ENCODE measurements at places on chromosomes 2 and 18. TPM values are rescaled to one million over a fixed set of nuclear protein-coding genes. Genes with fewer than 3 reads are reported as not detected.

STON1 gene
- polyA plus RNA-seq, result 3.0 TPM

ITGB6 gene
- not detected for polyA plus RNA-seq

DNA sequence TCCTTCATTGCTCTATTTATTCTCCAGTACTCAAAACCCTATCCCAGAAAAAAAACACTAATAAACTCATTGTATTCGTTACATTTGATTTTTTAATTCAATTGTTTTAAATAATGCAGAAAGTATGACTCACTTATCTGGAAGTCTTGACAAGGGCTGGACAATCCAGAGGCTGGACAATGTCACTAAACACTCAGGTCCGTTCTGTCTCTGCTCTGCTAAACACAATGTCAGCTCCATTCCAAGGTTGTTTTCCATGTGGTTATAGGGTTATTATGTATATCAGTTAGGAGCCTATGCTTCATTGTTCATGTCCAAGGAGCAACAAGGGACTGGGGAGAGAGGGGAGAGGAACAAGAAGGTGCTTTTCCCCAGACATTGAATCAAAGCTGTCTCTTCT is 125.5 kb downstream of the IRS1 start:
- peak; percentile 33 for DNase-seq
- H3K27ac ChIP-seq, result 0 out of 2 replicates have a peak overlapping the region, but pooled peaks have one; percentile 39
- no peaks in the 10 kb centered on the region for H3K27me3 ChIP-seq
- no peak overlapping the region for H3K4me3 ChIP-seq
- H3K36me3 ChIP-seq, result no peaks in the 10 kb centered on the region
- H3K4me1 ChIP-seq, result peaks cover 17% of the 10 kb centered on the region

DNA sequence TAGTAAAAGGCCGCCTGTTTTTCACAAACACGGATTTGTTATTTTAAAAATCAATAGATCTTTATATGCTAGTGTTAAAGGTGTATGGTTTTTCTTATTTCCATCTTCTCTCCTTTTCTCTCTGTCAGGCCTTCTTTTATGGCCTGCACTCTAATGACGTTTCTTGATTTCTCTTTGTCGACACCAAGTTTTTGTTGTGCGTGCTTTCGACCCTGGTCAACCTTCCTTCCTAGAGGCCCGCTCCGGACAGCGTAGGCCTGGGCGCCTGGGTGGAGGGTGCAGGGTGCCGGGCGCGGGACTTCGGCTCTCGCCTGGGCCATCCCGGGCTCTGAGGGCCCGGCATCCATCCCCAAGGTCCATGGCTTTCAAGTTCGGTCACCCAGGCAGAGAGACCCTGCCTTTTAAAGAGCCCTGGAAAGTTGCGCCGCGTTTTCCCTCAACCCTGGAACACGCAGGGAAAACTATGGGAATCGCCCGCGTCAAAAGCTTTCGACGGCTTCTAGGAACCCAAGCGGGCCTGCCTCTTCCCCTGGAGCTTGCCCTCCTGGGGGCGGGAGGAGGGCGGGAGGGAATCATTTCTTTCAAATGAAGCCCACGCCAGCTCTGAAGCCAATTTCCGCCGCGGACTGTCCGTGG is 4.1 kb upstream of the SATB2 start:
- no peaks in the 10 kb centered on the region for H3K36me3 ChIP-seq
- no peak for DNase-seq
- H3K27ac ChIP-seq, result no peak overlapping the region
- peaks cover 9% of the 10 kb centered on the region for H3K4me1 ChIP-seq

CTLA4 gene
- not detected for polyA plus RNA-seq

GRCh38 chr2:57444752-57445430 is 601.7 kb upstream of the VRK2 start:
- H3K4me1 ChIP-seq, result no peaks in the 10 kb centered on the region
- H3K4me3 ChIP-seq, result no peak overlapping the region
- H3K27me3 ChIP-seq, result peaks cover 3% of the 10 kb centered on the region

- no peaks in the 10 kb centered on the region for H3K27me3 ChIP-seq
- no peaks in the 10 kb centered on the region for H3K36me3 ChIP-seq
- peaks cover 12% of the 10 kb centered on the region for H3K4me1 ChIP-seq
These were observed 46.8 kb upstream of the GPC1 start for GRCh38 chr2:240388471-240389301.

DNA sequence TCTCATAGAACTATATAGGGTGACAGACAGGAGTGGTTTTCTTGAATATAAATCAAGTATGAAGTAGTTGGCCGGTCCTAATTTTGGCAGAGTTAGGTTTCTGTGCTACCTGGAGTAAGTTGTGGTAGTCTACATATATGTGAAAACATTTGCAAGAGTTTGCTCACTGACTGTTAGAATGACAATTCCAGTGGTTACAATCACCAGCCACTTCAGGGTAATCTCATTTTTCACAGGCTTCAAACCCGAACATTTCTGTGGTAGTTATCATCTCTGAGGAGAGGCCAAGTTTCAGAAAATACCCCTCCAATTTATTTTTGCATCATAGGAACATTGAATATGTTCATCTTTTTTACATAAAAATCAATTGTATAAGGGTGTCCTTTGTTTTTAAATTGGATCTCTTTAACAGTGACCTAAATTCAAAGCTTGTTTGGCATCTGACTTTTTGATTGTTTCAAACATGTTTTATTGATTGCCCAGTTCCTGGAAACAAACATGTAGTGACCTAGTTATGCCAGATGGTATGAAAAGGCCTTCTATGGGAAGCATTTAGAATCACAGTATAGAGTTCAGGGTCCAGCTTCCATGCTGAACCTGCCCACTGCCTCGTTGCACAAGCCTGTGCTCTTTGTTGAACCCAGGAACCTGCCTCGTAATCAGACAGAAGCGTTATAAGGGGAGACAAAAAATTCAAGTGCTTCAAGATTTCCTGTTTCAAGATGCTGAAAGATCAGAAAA is 250.6 kb downstream of the LTBP1 start:
- H3K36me3 ChIP-seq, result peaks cover 11% of the 10 kb centered on the region
- DNase-seq, result no peak
- no peak overlapping the region for H3K27ac ChIP-seq
- H3K4me1 ChIP-seq, result no peaks in the 10 kb centered on the region
- no peak overlapping the region for H3K4me3 ChIP-seq

GRCh38 chr2:48428449-48428848 is 101.5 kb upstream of the STON1 start:
- DNase-seq, result no peak
- H3K4me3 ChIP-seq, result no peak overlapping the region
- H3K27me3 ChIP-seq, result no peaks in the 10 kb centered on the region
- H3K27ac ChIP-seq, result no peak overlapping the region
- peaks cover 4% of the 10 kb centered on the region for H3K4me1 ChIP-seq

DNA sequence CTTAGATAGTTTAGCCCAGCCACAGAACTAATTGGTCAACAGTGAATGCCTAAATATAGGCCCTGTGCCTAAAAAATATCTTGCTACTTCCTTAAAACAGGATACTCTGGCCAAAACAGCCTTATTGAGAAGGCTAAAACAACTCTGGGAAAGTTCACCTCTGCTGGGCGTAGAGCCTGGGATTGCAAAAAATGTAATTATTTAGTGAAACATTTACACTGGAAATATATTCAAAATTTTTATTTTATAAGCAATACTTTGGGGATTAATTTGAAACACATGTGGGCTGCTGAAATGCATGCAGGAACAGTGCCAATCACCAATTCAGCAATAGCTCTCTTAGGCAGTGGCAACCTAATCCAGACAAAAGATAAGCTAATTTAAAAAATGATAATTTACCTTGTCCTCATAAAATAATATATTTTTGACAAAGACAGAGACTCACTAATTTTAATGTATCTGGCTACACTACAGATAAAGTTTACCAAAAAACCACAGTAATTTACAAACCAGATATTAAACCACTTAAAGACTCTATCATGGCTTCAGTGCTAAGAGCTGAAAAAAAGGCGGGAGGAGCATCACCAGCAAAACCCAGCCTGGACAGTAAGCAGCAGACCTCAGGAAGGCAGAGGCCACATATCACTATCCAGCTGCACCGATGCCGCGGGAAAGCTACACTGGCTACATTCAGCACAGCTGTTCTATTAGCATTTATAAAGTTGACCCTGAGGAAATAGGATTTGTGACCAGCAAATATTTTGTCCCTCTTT is 18.5 kb downstream of the TRAK2 start:
- H3K4me1 ChIP-seq, result peaks cover 24% of the 10 kb centered on the region
- no peaks in the 10 kb centered on the region for H3K36me3 ChIP-seq
- H3K4me3 ChIP-seq, result peak overlapping the region; percentile 29
- no peaks in the 10 kb centered on the region for H3K27me3 ChIP-seq

B3GNT7 gene
- not detected for polyA plus RNA-seq

FBXO48 gene
- polyA plus RNA-seq, result 0.67 TPM

DNA sequence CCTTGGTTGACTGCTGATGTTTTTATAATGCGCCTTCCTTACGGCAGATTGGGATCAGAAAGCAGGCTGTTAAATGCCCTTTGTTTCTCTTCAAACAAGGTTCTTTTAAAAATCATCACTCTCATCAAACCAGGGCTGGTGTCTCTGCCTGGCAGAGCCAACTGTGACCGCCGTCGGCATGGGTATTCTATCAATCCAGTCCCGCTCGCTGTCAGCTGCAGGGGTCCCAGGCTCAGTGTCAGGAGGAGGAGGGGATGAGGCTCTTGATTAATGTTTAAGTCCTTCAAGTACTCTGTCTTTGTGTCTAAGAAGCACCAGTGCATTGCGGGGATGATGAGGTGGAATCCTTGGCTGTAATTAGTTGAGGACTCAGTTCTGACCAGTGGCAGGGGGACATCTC is 348.1 kb downstream of the RNF144A start:
- H3K4me1 ChIP-seq, result no peaks in the 10 kb centered on the region
- no peaks in the 10 kb centered on the region for H3K36me3 ChIP-seq
- no peak for DNase-seq
- H3K27me3 ChIP-seq, result peaks cover 25% of the 10 kb centered on the region

- peaks cover 16% of the 10 kb centered on the region for H3K4me1 ChIP-seq
- H3K27ac ChIP-seq, result peak overlapping the region; percentile 36
- H3K4me3 ChIP-seq, result peak overlapping the region; percentile 98
- no peaks in the 10 kb centered on the region for H3K27me3 ChIP-seq
These were observed 376 bp downstream of the NDUFA10 start for GRCh38 chr2:240024766-240025165.

- H3K27me3 ChIP-seq, result no peaks in the 10 kb centered on the region
These were observed 73.5 kb downstream of the LIMS1 start for GRCh38 chr2:108607706-108608301.

SNRNP200 gene
- 40.5 TPM for polyA plus RNA-seq

- no peak for DNase-seq
- no peaks in the 10 kb centered on the region for H3K36me3 ChIP-seq
- no peaks in the 10 kb centered on the region for H3K27me3 ChIP-seq
- H3K27ac ChIP-seq, result no peak overlapping the region
- no peaks in the 10 kb centered on the region for H3K4me1 ChIP-seq
These were observed 20.5 kb upstream of the NYAP2 start for GRCh38 chr2:225378984-225379383.

DNA sequence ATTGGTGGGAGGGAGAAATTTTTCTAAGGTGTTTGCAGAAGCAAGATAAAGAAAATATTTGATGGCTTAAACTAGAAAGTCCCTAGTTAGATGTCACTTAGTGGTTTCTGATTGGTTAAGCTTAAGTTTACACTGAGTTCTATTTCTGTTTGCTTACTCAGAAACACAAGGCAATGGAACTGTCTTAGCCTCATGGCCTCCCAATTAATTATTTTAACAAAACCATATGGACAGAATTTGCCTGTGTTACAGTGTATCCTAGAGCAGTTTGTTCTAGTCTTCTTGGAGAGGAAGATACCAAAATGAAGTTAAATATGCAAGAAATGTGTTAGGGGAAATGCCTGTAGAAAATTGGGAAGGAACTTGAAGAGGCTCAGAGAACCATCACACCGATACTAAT is 4.6 kb upstream of the IMPACT start:
- H3K27me3 ChIP-seq, result no peaks in the 10 kb centered on the region
- no peak for DNase-seq
- no peak overlapping the region for H3K27ac ChIP-seq
- H3K36me3 ChIP-seq, result no peaks in the 10 kb centered on the region

KIAA2012 gene
- polyA plus RNA-seq, result 0.13 TPM

DNA sequence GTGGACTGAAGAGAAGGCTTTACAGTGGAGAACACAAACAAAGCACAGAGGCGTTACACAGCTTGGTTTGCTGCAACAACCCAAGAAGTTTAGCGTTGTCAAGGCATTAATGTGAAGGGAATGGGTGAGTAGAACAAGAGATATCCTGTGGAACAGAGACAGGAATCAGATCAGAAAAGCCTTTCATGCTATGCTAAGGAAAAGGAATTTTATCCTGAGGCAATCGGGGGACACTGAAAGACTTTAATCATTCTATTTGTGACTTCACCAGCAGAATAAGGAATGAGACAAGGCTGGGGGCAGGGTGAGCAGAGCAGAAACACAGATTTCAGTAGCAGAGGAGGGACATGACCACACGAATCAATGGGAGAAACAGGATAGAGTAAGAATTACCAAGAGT is 600.7 kb downstream of the IRS1 start:
- no peaks in the 10 kb centered on the region for H3K4me1 ChIP-seq
- H3K36me3 ChIP-seq, result no peaks in the 10 kb centered on the region
- DNase-seq, result no peak

DPYSL5 gene
- polyA plus RNA-seq, result not detected

FER1L5 gene
- polyA plus RNA-seq, result 0.05 TPM

DNA sequence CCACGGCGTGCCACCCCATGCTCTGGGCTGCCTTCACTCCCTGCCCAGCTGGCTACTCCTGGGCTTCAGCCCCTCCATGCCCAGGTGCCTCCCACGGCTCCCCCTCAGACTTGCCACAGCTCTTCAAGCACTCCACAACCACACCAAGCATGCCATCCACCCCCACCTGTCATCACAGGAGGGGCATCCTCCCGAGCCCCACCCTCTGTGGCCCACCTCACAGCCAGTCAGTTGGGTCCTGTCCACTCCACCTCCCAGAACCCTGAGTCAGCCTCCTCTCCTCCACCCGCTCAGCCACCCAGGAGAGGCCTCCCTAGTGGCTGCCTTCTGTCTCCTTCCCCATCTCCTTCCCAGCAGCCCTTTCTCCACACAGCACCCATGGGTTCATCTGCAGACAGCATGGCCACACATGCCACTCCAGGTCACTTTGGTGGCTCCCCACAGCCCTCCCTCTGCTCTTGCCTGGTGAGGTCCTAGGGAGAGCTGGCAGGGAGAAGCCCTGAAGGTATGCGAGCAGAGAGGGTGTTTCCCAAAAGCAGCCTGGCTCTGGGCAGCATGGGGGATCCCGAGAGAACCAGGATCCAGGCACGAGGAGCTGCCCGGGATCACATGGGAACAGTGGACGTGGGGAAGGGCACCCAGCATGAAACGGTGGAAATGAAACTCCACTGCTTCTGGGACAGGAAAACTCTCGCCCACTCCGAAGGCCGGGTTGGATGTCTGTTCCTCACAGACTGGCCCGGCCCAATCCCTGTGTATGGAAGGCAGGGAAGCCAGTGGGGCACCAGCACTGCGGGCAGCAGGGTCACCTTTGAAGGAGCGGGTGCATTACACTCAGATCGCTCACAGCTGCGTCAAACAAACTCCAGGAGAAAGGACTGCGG is 2.7 kb downstream of the LIMS2 start:
- H3K4me3 ChIP-seq, result peak overlapping the region; percentile 69
- H3K4me1 ChIP-seq, result peaks cover 32% of the 10 kb centered on the region

GRCh38 chr2:112889976-112890375 is 21.0 kb upstream of the IL37 start:
- DNase-seq, result no peak
- H3K27me3 ChIP-seq, result no peaks in the 10 kb centered on the region
- H3K36me3 ChIP-seq, result no peaks in the 10 kb centered on the region
- H3K4me1 ChIP-seq, result peaks cover 6% of the 10 kb centered on the region
- H3K4me3 ChIP-seq, result no peak overlapping the region

Data from GM23248 (cell line).